ENCODE measurements at places on chromosomes 7 and 10.

GRCh38 chr7:89666136-89666835 is 488.0 kb upstream of the STEAP1 start:
- DNase-seq: no peak

GRCh38 chr10:91247360-91248111 is 27.1 kb downstream of the PCGF5 start:
- no peak for DNase-seq

DNA sequence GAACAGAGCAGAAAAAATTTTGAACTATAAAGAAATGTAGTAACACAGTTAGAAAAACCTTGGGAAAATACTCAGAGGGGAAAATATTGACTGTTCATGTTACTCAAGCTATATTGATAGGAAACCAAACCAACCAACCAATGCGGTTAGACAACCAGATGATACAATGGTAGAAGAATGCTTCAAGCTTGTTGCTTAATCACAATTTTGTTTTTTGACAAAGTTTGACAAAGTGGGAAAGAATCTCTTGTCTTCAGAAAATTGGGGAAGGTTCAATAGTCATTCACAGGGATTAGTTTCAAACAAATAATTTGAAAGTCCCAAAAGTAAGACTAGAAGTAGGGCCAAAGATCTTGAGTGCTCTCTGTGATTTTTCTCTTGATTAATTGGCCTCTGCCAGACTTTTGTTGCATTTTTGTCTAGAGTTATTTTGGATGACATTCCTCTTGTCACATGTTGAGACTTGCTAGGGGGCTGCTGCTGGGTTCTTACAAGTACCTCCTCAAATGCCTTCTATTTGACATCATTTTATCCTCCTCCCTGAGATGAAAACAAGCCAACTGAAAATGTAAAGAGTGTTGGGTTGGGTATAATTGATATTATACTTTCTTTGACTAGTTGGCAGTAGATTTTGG is 233.1 kb upstream of the PHYHIPL start:
- no peak for DNase-seq

DNA sequence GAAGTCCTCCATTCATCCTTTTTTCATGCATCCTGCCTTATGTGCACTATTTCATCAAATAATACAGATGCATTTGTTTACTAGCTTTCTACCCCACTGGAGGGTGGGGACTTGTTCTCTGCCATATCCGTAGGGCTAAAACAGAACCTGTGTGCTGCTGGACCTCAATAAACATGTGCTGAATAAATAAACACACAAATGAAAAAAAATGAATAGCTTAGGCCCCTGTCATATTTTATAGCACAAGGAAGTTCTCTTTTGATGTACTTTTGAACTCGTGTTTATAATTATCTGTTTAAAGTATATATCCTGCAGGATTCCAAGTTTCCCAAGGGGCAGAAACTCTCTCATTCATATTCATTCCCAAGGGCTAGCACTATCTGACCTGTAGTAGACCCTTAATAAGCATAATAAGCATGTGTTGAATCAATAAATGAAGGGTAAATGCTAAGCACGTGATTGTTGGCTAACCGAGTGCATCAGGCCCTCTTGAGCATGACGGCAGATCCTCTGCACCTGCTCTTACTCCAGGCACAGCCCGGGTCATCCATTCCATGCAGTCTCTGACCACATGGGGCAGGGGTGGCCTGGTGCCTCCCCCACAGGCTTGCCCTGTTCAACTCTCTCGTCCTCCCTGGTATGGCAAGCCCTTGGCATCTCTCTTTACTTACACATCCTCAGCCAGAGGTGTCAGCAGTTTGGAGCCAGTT is 474.1 kb upstream of the ZMIZ1 start:
- DNase-seq: peak; percentile 38

DNA sequence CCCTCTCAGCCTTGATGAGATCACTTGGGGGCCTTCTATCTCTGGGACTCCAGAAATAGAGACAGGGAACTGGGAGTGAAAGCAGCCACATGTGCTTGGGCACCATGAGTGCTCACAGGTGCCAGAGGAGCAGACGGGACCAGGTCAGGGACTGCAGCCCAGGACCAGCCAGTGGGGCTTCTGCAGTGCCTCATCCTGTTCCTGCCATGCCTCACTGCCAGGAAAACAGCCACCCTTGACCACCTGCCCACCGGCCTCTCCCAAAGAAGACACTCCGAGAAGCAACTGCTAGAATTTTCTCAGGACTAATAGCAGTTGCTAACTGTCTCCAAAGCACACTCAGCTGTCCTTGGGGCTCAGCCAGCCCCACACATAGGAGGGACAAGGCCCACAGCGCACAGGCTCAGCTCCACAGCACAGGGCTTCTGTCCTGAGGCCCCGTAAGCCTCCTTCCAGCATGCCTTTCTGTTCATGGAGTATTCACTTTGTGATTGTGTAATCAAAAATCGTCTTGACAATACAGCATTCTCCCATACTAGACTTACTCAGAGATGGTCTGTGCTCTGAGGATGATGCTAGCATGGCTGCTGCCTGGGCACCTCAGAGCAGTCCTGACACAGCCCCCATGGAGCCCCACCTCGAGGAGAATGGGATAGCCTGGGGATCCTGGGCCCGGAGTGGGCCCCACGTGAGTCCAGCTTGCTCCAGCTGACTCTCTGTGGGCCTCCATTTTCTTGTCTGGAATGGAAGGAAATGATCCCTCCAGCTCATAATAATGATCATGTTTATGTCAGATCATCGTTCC is 115.7 kb upstream of the RET start:
- peak; percentile 63 for DNase-seq

DNA sequence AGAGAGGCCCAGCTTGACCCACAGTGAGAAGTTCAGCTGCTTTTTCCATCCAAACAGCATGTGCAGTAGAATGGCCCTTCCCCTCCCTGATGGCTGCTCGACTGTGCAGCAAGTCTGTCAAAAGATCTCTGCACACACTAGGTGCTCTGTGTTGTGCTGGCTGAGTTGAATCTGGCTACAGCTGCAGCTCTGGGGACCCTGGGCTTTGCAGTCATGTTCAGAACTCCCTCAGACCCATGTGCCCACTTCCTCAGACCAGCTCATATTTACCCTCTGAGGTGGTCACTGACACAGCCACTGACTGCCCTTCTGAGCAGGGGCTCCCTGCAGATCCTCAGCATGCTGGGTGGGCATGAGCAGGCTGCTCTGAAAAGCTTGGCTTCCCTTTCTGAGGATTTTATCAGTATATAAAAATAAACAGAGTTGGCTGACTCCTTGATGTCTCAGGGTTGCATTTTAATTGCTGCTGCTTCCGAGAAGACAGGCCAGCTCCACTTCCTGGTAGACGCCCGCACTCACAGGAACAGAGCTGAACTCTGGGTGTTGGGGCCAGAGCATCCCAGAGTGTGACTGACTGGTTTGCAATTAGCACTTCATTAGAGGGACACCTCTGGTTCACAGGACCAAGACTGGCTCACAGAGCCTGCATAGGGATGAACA is 507.9 kb downstream of the RPS24 start:
- peak; percentile 61 for DNase-seq

DNA sequence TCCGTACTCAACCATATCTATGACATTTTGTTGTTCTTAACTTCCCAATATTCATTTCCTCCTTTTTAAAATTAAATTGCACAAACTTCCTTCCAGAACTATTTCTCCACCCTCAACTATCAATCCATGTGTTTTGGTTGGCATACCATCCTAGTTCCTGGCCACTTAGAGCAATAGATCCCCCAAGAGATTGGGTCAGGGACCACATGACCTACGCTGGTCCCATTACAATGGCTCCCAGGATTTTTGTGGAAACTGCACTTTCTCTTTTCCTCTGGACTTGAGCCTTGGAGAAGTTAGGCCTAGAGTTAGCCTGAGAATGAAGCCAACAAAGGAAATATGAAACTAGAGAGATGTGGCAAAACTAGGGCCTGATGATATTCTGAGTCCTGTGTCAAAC is 55.7 kb upstream of the CASD1 start:
- no peak for DNase-seq

GRCh38 chr7:70663680-70664079 is 468.3 kb upstream of the GALNT17 start:
- no peak for DNase-seq

DNA sequence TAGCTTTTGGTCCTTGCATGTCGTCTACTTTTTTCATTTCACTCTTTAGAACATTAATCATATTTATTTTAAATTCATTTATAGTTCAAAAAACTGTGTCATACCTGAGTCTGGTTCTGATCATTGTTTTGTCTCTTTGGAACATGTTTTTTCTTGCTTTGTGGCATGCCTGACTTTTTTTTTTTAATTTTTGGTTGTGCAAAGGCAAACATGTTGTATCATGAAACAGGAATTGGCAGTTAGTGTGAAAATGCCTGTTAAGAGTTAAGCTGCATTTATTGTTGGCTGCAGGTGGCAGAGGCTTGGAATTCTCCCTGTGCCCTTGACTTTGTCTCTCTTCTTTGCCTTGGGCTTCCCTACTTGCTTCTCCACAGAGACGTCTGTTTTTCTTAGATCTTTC is 525.0 kb upstream of the ADARB2 start:
- no peak for DNase-seq

DNA sequence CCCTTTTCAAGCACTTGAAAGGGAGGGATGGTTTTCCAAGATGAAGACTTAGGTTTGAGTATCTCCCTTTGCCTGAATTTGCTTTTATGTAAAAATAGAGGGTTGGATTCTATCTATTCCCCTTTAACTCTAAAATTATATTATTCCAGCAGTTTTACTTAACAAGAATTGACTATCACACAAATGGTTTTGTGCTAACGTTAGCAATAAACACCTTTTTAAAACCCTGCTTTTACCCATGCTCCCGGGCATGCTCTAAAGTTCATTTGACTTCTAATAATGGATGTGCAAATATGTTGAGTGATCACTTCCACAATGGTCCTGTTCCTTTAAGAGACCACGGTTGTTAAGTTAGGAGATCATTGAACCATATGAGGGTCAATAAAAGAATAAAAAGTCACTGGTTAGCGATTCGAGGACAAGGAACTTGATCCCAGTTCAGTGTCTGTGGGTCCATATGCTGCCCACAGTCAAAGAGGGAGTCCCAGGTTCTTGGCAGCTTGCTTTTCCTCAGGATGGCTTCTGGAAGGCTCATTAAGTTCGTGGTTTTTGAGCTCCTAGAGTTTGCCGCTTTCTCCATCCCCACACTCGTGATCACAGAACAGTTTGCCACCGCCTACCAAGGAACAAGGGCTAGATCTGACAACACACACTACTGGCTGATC is at the start of gene TMEM236:
Gene TMEM236, plus strand, starts transcription at position 421 of the 665 bp plus-strand sequence. Its CDS starts 95 bp downstream, at position 516.
- DNase-seq: no peak

DNA sequence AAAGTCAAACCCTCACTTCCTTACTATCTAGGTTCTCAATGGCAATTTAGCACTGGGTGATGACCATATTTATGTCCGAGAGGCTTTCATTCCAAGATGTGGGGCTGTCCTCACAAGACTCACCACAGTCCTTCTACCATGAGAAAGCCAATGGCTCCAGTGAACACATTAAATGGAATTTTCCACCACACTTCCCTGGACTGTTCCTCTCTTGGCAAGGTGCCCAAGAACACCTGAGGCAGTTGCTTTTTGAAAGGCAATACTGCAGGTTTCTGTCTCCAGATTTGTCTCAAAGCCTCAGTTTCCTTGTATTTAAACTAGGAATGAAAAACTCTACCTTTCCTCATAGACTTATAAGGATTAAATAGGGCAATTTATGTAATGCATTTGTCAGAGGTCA is 24.2 kb downstream of the AFAP1L2 start:
- DNase-seq: no peak

DNA sequence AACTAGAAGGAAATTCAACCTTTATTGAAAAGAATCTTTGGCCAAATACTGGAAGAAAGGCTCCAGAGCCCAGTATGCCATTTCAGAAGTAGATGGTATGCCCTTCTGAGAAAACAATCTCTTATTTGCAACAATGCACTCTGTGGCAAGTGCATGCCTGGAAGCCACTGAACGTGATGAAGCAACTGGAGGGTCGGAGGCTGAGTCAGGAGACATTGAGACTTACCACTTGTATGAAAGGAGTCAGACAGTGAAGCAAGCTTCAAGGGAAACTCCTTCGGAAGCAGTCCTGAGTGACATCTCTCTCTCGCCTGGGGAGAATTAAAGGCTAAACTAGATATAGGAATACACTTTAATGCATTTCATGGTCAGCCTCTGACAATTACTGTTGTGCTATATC is 353.7 kb downstream of the NRG3 start:
- no peak for DNase-seq

GRCh38 chr7:18515067-18515466 is 19.5 kb downstream of the HDAC9 start:
- DNase-seq: no peak

GRCh38 chr10:126904818-126905701 is at the start of gene DOCK1:
Gene DOCK1 (plus strand): TSS chr10:126905428. CDS start chr10:126905518, 90 bp downstream.
- DNase-seq: peak; percentile 88

GRCh38 chr7:150356265-150356897 is 12.2 kb upstream of the REPIN1 start:
- DNase-seq: no peak

DNA sequence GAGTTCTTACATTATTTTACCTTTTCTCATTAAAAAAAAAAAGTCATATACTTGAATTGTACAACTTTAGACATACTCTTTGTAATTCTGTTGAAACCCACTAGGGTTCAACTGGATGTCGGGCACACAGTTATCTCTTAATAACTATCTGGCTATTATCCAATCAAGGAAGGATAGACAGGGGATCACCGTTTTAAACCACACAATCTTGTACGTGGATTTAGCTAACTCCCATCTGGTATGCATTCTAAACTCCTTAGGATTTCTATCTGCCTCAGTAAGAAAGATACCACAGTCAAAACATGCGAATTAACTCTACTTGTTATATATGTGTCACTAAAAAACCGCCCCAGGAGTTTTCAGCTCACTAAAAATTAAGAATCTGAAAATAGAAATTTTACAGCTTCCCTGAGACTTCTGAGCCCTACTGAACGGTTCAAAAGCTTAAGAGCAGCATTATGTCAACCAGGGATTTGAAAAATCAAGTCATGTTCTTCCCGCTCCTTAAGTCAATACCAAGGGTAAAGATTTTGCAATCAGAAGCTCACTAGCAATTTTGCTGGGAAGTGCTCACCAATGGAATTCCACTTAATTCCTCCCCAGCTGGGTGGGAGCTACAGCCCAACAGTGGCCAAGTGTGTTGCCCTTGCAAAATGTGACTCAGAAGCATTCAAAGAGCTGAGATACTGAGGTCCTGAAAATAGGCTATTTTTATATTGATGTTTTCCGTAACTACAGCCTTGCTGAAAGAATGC is 267.0 kb downstream of the FRMD4A start:
- no peak for DNase-seq

- DNase-seq: no peak
Measured at GRCh38 chr10:75922435-75922834, 491.0 kb downstream of the LRMDA start.

DNA sequence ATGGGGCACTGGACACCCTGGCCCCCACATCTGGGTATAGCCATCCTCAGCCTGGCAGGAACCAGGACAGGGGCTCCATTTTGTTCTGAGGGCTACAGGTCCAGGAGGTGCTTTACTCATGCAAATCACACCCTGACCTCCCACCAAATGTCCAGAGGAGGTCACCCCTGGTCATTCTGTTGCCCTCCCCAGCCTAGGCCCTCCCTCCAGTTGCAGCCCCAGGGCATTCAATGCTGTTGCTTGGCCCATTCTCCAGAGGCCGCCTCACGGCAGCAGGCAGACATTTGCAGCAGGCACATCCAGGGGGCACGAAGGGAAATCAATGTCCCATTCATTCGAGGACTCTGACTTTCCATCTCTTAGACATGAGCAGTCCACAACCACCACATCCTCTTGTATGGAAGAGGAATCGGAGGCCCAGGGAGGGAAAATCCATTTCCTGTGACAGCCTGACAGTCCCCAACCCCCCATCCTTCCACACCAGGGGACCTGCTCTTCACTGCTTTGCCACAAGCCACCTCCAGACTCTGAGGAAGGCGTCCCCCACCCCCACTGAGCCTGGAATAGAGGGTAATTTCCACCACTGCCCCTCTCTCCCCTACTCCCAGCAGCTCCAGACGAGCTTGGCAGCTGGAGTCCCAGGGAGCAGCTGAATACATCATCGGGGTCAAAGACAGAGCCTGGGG is 76.2 kb upstream of the UNC5B start:
- no peak for DNase-seq
